ENCODE measurements at places on chromosomes 3 and 15. TPM values are rescaled to one million over a fixed set of nuclear protein-coding genes. Genes with fewer than 3 reads are reported as not detected.

DNA sequence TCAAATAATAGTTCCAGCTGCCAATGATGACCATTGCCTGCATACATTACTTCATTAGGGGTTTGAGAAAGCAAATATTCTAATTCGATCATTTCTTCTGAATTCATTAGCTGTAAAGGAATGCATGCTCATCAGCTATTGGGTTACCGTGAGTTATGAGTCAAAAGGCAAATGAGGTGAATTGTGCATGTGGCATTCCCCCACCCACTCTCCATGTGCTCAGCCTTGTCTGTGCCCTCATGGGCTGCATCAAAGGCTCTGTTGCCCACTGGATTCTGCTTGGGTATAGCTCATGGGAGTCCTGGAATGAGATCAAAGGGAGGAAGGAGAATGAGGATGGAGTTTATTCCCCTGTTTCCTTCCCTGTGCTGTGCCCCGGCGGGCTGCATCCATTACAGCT lies 99.3 kb upstream of the CHRNA7 start:
- no peak for DNase-seq

NOX5 gene
- 1.4 TPM for total RNA-seq

DNA sequence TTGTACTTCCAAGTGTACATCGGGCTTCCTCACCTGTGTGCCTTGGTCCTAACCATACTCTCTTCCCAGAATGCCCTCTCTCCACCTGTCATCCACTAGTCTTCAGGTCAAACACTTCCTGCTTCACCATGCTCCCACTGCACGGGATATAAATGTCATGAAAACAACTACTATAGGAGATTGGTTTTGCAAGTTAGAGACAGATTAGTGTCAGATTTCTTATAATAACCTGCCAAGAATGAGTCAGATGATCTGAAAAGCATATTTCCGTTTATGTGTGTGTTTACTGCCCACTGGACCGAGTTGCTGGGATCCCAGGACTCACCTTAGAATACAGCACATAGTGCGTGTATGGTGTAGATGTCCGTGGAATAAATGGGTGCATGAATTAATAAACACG lies 21.4 kb downstream of the PLA1A start:
- DNase-seq = peak; percentile 18

GRCh38 chr15:94042180-94042928 lies 189.0 kb upstream of the MCTP2 start:
- peak; percentile 22 for DNase-seq

DNA sequence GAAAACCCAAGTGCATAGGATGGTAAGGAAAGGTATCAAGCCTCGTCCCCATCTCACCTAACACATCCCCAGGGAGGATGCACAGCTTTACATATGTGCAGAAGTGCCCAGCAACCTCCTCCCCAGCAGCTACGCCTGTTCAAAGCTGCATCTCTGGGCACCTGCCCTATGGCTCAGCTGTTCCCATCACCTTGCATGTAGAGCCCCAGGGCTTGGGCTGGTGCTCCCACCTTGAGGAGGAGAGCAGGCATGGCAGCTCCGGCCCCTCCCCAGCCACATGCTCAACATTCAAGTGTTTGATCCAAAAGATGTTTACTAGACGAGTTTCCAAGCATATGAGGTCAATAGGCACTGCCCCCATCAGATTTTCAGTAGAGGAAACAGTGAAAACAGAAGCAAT lies 173.5 kb downstream of the ATP10A start:
- DNase-seq = no peak

Measured in MCF 10A (cell line).